T1000 (cell line): ENCODE measurements at places on chromosomes 3 and 15.

DNA sequence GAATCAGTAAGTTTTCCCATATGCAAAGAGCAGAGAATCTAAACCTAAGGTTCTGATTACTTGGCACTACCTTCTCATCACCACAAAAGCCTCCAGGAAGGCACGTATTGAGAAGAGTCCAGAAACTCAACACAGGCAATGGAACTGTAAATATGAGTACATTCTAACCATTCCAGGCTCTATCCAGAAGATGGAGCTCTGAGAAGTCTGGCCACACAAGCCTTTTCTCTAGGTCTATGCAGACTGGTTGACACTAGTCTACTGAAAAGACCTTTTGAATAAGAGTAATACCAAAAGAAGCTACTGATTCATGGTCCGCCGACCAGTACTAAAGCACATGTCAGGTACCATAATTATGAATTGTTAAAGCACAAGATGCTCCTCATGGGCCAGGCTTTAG lies 12.2 kb upstream of the NCKIPSD start:
- no peak for DNase-seq

GRCh38 chr3:112445839-112446238 lies 53.4 kb downstream of the BTLA start:
- no peak for DNase-seq

GRCh38 chr3:7075117-7075516 lies 214.2 kb downstream of the GRM7 start:
- no peak for DNase-seq

DNA sequence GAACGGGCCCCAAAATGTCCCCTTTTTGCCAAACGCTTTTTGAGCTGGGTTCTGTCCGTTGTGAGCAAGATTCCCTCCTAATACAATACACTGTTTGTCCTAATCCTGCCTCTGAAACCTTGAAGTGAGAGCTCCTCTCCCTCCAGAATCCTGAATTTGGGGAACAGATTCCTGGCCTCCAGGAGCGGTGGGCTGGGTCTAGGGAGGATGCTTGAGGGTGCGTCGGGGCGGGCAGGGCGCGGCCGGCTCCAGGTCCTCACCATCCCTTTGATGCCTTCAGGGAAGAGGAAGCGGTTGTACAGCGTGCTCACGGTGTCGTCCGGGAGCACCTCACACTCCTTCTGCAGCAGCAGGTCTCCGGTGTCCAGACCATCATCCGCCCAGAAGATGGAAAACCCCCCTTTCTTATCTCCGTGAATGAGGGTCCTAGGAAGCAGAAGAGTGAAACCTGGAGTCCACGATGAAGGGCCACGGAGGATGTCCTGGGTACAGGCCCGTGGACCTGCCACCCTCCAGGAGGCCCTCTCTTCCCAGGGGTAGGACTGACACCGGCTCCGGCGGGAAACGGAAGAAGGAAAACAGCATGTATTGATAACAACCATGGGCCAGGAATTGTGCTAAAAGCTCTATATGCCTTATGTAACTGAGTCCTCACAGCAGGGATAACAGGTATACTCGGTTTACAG lies 23.2 kb downstream of the ALDH1L1 start:
- no peak for DNase-seq

GRCh38 chr15:75920079-75920478 lies 16.4 kb downstream of the FBXO22 start:
- DNase-seq = no peak

DNA sequence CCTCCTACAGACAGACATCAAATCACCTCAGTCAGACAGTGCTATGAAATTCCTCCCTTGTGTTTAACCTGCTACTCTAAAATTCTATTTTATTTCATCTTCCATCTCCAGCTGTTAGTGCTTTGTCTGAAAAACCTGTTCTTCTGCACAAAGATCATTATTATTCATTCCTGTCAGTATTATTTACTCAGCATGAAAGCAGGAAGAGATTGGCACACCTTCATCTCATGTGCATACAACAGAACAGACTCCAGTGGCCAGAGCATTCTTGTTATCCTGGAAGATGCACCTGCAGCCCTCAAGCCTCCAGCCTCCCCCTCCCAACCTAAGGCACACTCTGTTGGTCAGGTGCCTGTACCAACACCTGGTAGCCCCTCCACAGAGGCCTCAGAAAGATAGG lies 1.8 kb upstream of the ROPN1B start:
- DNase-seq = no peak

GRCh38 chr3:119494597-119494996 lies 3.8 kb upstream of the TIMMDC1 start:
- DNase-seq = no peak

- no peak for DNase-seq
Observed at GRCh38 chr3:99865321-99865720, 47.7 kb downstream of the CMSS1 start.
